HCT116 (cell line): ENCODE measurements at places on chromosomes 12 and 14. TPM values are rescaled to one million over a fixed set of nuclear protein-coding genes. Genes with fewer than 3 reads are reported as not detected.

Gene KLRC2
- total RNA-seq, result 7.5 TPM

GRCh38 chr12:59386236-59386635 lies 209.6 kb upstream of the SLC16A7 start:
- no peak overlapping the region for H3K4me3 ChIP-seq
- H3K4me1 ChIP-seq, result no peaks in the 10 kb centered on the region
- no peak overlapping the region for H3K27ac ChIP-seq
- H3K36me3 ChIP-seq, result no peaks in the 10 kb centered on the region

DNA sequence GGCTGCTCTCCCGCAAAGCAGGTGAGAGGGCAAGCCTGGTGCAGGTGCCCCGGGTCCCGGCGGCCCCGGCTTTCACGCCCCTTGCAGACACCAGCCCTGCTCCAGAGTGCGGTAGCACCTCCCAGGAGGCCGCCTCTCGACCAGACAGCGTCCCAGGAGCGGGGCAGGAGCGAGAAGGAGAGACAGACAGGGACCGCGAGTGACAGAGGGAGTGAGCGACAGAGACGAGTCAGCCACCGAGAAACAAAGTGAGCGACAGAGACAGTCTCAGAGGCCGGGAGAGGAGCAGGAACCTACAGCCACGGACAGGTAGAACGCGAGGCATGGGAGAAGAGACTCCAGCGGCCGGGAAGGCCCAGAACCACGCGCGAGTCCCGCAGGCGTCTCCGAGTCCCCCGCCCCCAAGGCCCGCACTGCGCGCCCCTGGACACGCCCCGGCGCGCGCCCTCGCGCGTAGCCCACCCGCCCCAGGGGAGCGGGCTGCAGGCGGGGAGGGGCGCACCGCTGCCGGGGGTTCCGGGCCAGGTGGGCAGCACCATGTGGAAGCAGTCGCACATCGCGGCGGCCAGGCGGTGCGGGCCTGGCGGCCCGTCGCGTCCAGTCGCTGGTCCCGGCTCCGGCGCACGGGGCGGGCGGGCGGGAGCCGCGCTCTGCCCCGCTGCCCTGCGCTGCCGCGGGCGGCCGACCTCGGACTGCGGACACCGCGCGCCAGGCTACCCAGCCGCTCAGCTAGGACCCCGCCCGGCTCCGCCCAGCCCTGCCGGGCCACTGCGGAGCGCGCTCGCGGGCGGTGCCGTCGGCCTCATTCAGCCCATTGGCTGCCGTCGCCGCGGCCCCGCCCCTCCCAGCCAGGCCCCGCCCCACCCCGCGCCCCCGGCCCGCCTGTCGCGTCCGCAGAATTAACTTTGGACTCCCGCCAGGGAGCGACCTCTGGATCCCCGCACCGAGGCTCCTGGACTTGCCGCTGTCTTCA lies at the start of gene AHNAK2:
Gene AHNAK2 (minus strand): TSS at position 694 of the 973 bp plus-strand sequence. CDS start 137 bp downstream, at position 557.
- H3K27me3 ChIP-seq, result no peaks in the 10 kb centered on the region
- no peaks in the 10 kb centered on the region for H3K36me3 ChIP-seq
- peak within 1 kb of the TSS; percentile 77 for H3K27ac ChIP-seq
- DNase-seq, result peak; percentile 68

Gene AMN
- total RNA-seq, result 5.7 TPM

GRCh38 chr12:132003846-132004245 lies 54.1 kb downstream of the EP400 start:
- no peak overlapping the region for H3K4me3 ChIP-seq
- no peak overlapping the region for H3K27ac ChIP-seq
- H3K27me3 ChIP-seq, result no peaks in the 10 kb centered on the region
- H3K4me1 ChIP-seq, result no peaks in the 10 kb centered on the region
- no peak for DNase-seq

DNA sequence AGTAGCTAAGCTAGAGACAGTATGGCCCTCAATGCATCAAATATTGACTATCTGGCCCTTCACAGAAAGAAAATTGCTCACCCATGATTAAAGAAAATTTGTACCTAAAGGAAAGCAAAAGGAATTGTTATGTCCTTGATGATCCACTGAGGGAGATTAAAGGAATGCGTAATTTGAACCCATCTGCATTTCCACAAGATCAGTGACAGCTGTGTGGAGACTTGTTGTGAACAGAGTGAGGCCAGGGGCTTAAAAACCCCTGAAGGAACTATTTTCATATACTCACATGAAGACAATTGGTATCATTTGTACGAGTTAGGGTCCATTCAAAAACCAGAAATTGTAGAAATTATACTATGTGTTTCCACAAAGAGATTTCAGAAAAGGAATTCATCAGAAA lies 1908.1 kb upstream of the SEL1L start:
- H3K27me3 ChIP-seq, result no peaks in the 10 kb centered on the region
- no peaks in the 10 kb centered on the region for H3K4me1 ChIP-seq
- no peak for DNase-seq
- H3K27ac ChIP-seq, result no peak overlapping the region
- no peaks in the 10 kb centered on the region for H3K36me3 ChIP-seq
- no peak overlapping the region for H3K4me3 ChIP-seq

Gene PAPOLA
- total RNA-seq, result 223 TPM

Gene CLEC4A
- 0.69 TPM for total RNA-seq

- H3K27ac ChIP-seq, result peak overlapping the region; percentile 74
- peaks cover under 1% of the 10 kb centered on the region; the same call in 1 of the 2 replicates for H3K36me3 ChIP-seq
- peak; percentile 41 for DNase-seq
- H3K27me3 ChIP-seq, result no peaks in the 10 kb centered on the region
Measured at GRCh38 chr12:2813214-2814185, 1.0 kb downstream of the ITFG2 start.

Gene SYNDIG1L
- not detected for total RNA-seq

DNA sequence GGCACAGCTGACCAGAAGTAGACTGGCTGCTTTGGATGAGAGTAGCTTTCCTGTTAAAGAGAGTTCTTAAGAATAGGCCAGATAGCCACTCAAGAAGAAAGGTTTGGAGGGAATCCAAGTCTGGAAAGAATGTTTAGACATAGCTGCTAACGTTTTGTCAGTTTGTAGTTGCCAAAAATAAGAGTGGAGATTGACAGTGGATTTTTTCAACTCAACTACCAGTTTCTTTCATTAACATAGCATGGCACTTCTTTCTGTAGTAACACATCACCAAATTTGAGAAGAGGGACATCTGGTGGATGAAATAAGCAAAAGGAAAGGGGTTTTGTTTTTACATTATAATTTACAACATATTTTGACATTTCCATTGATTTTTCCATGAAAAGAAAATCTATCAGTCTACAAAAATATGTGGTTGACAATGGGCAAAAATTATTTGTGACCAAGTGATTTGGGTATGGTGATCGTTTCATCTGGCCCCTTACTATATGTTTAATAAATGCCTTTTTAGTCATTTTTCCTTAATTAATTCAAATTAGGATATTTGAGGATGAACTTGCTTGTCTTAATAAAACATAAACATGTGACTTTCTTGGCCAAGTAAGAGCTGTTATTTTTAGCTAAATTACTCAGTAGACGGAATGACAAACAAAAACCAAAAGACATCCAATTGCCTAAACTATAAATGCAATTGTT lies 71.1 kb downstream of the PTPRR start:
- peak; percentile 16 for DNase-seq
- no peak overlapping the region for H3K4me3 ChIP-seq
- H3K36me3 ChIP-seq, result no peaks in the 10 kb centered on the region
- no peaks in the 10 kb centered on the region for H3K4me1 ChIP-seq
- no peaks in the 10 kb centered on the region for H3K27me3 ChIP-seq

DNA sequence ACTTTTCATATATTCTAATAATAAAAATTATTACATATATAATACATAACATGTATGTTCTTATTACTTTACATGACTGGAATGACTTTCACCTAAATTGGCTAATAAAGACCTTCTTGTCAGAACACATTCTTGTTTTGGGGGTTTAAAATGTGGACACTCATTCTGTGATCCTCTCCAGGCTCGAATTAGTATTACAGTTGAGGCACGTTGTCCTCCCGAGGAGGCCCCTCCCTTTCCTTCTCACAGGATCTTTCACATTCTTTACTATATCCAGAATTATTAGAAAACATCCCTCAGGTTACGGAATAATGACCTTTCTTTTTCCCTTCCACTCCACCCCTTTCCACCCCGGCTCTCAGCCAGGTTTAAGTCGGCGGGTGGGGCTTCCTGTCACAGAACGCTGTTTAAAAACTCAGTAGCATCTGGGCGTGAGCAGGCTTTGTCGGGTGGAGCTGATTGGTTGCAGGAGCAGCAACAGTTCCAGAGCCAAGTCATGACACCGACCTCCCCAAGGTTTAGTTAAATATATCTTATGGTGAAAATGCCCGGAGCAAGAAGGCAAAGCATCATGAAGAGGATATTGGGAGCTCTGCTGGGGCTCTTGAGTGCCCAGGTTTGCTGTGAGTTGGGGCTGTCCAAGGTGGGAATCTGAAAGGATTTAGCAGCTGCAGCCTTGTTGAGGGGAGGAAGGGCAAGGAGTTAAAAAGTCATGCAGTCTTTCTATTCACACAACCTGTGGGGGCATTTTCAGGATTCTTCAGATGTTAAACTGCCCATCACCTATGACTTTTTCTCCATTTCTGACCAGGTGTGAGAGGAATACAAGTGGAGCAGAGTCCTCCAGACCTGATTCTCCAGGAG lies 396.7 kb upstream of the OR4E1 start:
- H3K27me3 ChIP-seq, result peaks cover 51% of the 10 kb centered on the region
- H3K36me3 ChIP-seq, result no peaks in the 10 kb centered on the region
- H3K4me3 ChIP-seq, result no peak overlapping the region
- DNase-seq, result no peak
- no peak overlapping the region for H3K27ac ChIP-seq

Gene NELL2
- 1.1 TPM for total RNA-seq

Gene HELB
- 9.3 TPM for total RNA-seq

Gene BEGAIN
- 8.5 TPM for total RNA-seq
